ENCODE measurements at places on chromosomes 5 and 9. TPM values are rescaled to one million over a fixed set of nuclear protein-coding genes. Genes with fewer than 3 reads are reported as not detected.

Gene GNA14
- total RNA-seq: 2.4 TPM

Gene SLC34A3
- total RNA-seq: not detected

Gene MARCOL
- total RNA-seq: not detected

Gene TJP2
- 147 TPM for total RNA-seq

Gene FOXD4L5
- 0.09 TPM for total RNA-seq
